ENCODE measurements at places on chromosomes 5 and 9.

DNA sequence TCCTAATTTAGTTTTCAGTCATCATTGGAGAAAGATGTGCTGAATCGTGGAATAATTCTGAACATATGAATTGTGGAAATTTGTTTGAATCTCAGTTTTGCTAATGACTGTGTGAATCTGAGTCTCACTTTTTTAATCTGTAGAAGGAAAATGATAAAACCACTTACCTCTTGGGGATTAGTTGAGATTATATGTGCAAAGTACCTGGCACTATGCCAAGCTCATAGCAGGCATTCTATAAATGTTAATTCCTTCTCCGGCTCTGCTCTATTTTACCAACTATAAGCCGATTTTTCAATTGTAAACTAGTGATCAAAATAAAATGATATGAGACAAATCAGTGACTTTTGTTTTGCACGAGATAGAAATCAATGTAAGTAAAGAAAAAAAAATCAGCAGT is 290.8 kb downstream of the TRPM3 start:
- no peak for DNase-seq

- DNase-seq = no peak
Observed at GRCh38 chr5:91328743-91329142, 54.4 kb downstream of the ARRDC3 start.

GRCh38 chr5:34529581-34530331 is 126.4 kb upstream of the RAI14 start:
- DNase-seq = no peak

DNA sequence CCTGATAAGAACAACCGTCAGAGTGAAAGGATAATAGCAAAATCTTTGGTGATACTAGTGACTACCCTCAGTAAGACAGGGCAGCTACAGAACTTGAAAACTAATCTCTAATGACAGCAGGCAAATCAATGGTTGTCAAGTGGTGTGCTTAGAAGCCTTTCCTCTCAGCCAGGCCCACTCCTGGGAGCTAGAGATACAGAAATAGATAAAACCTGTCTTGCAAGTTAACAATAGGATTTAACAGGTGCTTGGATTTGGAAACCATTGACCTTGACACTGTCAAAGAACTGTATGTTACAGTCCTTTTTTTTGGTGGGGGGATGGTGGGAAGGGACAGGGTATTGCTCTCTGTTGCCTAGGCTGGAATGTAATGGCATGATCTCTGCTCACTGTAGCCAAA is 118.6 kb downstream of the BASP1 start:
- DNase-seq = no peak

DNA sequence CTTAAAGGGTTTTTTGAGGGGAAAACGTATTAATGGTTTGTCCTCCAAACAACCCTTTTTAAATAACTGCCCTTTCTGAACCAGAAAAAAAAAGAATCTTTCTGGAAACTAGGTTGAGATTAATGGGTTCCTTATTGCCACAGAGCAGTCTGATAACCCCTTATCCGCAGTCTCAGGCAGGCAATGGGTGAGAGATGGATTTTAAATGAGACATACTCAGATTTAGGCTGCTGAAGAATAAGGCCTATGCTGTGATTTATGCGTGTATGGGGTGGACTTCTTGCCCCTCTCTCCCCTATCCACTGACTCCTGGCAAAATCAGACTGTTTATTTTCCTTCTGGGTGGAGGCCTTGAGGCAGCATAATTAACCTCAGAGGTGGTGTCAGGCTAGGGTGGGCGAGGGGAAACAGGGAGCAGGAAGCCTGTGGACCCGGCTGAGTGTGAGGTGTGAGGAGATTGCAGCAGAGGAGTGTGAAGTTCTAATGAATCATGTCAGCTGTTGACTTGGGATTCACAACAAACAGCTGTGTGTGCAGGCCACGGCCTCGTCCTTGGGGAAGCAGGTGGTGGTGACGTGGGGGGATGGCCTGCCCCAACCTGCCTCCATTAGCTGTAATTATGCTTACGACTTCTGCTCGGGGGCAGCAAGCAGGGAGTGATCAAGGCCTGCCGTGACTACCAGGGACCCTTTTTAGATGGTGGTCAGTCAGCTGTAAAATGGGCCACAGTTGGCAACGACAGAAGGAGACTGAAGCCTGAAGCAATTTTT is 196.4 kb downstream of the SEMA6A start:
- DNase-seq = no peak

DNA sequence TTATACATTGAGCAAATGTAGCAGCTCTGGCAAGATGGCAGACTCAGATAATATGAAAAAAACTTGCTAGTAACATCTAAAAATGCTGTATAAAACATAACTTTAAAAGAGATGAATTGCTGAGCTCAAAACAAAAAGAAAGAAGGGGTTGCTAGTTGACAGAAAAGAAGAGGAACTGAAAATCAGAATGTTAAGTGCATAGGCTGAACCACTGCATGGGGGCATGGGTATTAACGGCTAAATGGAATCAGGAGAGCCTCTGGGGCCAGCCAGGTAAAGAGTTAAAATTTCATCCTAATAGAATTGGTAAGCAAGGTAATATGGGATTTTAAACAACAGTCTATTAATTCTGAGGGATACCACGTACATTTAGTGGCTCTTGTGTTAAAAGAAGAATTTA is 146.8 kb downstream of the SMC2 start:
- no peak for DNase-seq

- DNase-seq = no peak
Observed at GRCh38 chr9:4172731-4173130, 127.1 kb downstream of the GLIS3 start.

GRCh38 chr5:116075191-116075831 is 9.5 kb upstream of the COMMD10 start:
- no peak for DNase-seq

DNA sequence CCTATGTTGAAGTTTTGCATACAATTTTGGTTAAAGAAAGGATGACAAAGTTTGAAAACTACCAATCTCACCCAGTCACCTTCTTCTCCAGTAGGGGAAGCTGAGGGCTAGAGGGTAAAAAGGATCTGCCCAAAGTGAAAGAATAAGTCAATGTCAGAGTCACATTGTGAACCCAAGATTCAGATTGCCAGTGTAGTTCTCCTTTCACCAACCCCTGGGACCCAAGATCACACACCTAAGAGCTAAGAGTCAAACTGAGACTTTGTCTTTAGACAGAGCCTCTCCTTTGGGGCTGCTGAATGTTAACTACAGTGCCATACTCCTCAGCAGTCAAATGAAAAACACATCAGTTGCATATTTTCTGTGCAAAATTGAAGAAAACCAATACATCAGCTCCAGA is 210.6 kb downstream of the ATP10B start:
- DNase-seq = no peak

- DNase-seq = no peak
Observed at GRCh38 chr5:13251623-13252376, 692.7 kb downstream of the DNAH5 start.

GRCh38 chr5:67353500-67354450 is 157.2 kb upstream of the CD180 start:
- DNase-seq = no peak

Measured in T follicular helper cell (primary cell).